ENCODE measurements at places on chromosomes 1 and 21.
A peak's percentile ranks its signal among the peaks of the same experiment; 100 is the strongest.

DNA sequence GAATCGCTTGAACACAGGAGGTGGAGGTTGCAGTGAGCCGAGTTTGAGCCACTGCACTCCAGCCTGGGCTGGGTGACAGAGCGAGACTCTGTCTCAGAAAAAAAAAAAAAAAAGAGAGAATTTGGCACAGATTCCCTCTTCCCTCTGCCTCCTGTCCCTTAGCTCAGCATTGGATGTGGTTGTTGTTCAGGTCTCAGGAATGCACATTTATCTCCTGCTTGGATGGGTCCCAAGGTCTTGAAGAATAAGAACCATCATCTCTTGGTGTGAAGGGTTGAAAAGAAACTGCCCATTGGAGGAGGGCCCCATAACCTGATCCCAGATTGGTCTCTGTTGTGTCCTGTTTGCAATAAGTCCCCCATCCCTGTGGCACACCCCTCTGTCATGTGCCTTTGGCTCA, 34.9 kb downstream of the UBIAD1 start:
- no peak for DNase-seq

- no peak for DNase-seq
Observed at GRCh38 chr1:6440198-6441126, 15.9 kb downstream of the ESPN start.

DNA sequence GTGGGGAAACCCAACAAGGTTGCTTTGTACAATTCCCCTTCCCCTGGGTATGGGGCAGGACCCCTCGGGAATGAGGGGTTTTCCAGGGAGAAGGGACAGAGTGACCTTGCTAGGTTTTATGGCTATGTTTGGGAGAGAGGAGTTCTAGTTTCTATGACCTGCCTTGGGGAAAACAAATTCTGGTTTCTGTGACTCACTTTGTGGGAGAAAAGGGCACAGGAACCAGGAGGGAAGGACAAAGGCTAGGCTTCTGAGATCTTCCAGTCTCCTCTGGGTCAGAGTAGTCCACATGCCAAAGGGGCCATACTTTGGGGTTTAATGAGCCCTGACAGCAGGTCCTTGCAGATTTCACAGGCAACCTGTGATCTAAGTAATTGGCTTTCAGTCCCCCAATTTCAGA, 5.5 kb upstream of the PTGER3 start:
- no peak for DNase-seq

- peak; percentile 31 for DNase-seq
Observed at GRCh38 chr21:32940079-32941014, 85.4 kb upstream of the OLIG2 start.

GRCh38 chr1:181131255-181131941, 42.9 kb downstream of the IER5 start:
- DNase-seq: no peak

- no peak for DNase-seq
Observed at GRCh38 chr1:161718559-161719324, 2.6 kb upstream of the FCRLB start.

DNA sequence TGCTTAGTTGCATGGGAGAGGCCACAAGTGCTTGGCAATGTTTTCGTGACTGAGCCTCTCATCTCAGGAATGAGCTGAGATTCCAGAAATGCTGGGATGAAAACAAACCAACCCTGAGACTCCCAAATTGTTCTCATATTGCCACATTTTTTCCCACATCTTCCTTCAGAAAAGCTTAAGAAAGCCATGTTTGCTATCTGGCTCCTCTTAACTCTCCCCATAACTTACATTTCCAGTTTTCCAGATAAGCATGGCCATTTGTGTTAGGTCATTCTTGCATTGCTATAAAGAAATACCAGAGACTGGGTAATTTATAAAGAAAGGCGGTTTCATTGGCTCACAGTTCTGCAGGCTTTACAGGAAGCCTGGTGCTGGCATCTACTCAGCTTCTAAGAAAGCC, 17.2 kb downstream of the DSCAM start:
- DNase-seq: no peak

GRCh38 chr1:49293016-49293415, 516.3 kb upstream of the BEND5 start:
- no peak for DNase-seq

DNA sequence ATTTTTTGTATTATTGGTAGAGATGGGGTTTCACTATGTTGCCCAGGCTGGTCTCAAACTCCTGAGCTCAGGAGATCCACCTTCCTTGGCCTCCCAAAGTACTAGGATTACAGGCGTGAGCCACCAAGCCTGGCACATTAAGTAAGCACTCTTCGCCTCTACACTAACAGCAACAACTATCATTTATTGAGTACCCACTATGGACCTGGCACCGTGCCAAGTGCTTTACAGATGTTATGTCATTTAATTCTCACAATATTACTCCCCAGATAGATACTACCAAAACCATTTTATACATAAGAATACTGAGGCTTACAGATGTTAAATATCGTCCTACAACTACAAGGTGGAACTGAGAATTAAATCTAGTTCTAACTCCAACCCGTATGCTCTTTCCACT, 50.1 kb downstream of the TUT4 start:
- peak; percentile 11 for DNase-seq

GRCh38 chr1:98940722-98941079, 64.0 kb downstream of the PLPPR5 start:
- DNase-seq: no peak

GRCh38 chr1:41362357-41362721, 1.1 kb downstream of the FOXO6 start:
- DNase-seq: no peak

DNA sequence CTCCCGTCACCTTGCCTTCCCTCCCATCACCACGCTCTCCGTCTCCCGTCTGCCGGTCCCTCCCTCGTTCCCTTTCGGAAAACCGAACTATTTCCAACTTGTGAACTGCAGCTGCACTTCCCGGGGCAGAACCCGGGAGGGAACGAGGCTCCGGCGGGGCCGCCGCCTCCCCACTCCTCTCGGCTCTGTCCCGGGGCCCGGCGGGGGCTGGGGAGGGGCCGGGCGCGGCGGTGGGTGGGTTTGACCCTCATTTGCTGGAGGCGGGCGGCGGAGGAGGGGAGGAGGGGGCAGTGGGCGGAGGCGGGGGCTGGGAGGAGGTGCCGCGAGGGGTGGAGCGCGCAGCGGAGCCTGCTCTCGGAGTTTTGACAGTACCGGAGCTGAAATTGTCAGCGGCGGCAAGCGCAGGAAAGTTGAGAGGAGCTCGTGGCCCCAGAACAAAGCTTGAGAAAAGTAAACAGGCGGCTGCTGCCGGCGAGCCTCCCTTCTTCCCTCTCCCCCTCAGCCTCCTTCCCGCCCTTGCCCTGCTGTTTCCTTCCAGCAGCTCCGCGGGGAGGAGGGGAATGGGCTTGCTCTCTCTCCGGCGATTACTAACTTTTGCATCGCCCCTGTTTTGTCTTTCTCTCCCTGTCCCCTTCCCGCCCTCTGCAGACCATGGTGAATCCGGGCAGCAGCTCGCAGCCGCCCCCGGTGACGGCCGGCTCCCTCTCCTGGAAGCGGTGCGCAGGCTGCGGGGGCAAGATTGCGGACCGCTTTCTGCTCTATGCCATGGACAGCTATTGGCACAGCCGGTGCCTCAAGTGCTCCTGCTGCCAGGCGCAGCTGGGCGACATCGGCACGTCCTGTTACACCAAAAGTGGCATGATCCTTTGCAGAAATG, 2.9 kb downstream of the LMO4 start:
- peak; percentile 64 for DNase-seq

DNA sequence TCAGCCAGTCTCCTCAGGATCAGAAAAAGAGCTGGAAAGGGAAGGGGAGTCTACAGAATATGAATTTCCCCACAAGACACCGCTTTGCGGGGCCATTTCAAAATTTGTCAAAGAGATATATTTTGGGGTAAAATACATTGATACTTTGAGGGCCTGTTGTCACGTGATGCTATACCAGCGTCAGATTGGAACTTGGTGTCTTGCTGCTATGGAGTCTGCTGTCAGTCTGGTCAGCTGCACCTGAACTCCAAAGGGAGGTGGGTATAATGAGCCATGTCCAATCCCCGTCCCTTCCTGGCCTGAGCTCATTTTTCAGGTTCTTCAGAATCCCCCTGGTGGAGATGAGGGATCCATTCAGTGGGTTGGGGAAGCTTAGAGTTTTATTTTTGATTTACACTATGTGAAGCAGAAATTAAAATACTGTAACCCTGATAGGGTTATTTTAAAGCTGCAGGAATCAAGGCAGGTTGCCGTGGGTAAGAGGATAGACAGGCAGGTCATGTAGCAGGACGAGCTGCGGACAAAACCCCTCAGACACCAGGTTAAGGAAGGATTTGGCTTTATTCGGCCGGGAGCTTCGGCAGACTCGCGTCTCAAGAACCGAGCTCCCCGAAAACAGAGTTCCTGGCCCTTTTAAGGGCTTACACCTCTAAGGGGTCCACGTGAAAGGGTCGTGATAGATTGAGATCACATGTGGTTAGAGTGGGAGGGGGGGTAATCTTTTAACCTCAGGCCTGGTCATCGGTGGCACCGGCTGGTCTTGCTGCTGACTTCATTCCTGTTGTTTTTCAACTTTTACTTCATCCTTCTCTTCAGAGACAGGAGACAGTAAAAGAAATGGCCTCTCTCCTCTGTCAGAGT, 2.2 kb upstream of the POFUT2 start:
- DNase-seq: no peak

DNA sequence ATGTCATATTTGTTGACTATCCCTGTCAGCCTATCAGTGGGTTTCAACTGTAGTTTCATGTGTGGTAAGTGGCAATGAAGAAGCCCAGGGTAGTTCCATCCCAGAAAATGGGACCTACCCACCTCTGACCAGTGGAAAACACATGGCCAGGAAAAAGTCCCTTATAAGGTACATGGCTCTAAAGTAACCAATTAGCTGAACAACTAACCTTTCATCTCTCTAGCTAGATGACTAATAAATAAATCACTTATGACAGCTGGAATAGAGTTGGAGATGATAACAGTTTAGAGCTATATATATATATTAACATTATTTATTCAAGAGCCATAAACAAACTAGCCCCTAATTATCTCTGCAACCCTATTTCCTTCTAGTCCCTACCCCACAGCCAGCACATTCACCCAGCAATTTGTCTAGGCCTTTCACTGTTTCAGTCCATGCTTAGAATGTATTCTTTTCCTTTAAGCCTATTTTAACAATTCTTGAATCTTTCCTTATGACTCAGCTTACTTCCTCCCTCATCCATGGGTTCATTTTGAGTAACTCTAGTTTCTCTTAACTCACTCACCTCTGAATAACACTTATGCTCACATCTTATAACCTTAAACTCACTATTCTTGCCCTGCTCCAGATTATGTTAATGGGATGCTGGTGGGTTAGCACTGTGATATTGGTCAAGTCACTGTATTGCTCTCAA, 83.7 kb downstream of the TNFSF18 start:
- no peak for DNase-seq

GRCh38 chr1:184882957-184883815, 91.1 kb downstream of the NIBAN1 start:
- no peak for DNase-seq

GRCh38 chr1:66250478-66250877, 283.5 kb upstream of the SGIP1 start:
- no peak for DNase-seq

GRCh38 chr1:59188413-59189213, 108.3 kb upstream of the FGGY start:
- DNase-seq: peak; percentile 87

DNA sequence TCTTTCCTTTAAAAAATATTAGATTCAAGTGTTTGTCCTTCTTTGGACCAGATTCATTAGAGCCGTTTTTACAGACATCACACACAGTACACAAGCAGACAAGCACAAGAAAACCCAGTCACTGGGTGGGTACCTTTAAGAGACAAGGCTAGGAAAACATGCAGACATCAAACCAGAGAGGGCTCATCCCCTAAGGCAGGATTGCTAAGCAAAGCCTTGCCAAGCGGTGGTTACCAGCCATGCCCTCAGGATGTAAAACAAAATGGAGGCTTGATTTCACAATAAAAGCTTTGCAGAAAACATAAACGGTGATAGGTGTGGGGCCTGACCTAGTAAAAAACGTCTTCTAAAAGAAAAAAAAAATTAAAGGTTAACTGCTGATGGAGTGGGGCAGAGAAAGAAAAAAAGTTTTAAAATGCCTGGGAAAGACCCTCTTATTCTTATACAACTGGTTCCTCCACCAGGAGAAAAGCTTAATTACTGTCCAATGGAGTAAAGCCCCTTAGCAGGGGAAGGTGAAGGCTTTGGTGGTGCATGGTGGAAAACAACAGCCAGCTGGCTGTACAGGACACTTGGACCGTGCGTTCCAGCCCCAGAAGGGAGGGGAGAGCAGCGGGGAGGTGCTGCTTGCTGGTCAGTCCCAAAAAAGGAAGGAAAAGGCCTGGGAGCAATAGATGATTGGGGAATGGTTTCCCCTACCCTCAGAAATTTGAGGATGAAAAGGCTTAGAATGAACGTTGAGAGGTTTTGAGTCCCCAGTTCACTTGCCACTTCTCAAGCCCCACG, 30.4 kb upstream of the FMO1 start:
- no peak for DNase-seq

- DNase-seq: no peak
Observed at GRCh38 chr1:36773827-36774541, 260.3 kb downstream of the GRIK3 start.

DNA sequence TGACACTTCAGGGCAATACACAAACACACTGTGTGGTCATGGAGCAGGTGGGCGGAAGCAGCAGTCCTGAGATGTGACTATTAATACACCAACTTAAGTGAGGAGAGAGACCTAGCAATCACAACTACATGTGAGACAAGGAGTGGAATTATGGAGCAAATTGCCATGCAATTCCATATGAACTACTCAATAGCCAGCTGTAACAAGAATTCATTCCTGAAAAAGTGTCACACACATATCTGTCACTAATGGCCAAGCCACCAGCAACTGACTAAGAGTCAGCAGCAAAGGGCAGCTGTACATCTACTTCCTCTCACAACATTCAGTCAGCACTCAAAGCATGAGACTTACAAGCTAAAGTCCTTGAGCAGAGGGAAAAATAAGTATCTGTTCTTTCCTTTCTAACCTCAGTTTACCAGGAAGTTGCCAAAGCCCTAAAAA, 46.2 kb downstream of the GPR3 start:
- DNase-seq: no peak

- no peak for DNase-seq
Observed at GRCh38 chr1:172298141-172298540, 122.3 kb upstream of the C1orf105 start.

DNA sequence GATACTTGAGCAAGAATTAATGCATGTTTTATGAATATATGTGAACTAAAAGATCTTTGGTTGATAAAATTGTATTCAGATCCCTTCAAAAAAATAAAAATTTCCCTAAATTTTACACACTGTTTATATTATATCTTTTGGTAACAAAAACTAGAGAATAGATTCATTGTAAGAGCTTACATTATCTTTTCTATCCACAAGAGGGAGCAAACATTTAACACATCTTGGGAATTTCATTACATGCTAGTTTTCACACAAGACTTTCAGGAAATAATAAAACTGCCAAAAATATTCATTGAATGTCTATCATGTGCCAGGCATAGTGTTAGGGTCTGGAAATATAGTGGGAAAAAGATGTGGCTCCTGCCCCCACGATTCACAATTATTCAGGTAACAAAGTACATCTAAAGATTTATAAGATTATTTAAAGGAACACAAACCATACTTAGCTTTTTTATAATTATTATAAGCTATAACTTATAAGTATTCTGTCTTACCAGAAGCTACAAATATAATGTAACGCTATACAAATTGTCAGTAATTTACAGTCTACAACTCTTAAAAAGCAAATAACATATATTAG, 30.6 kb downstream of the FAF1 start:
- peak; percentile 74 for DNase-seq

GRCh38 chr1:87464022-87464490, 135.4 kb downstream of the LMO4 start:
- peak; percentile 48 for DNase-seq

GRCh38 chr1:208600456-208601190, 356.4 kb upstream of the PLXNA2 start:
- DNase-seq: no peak

Data from NCI-H2029 treated with DMSO at 0.1 percent for 48 hours (cell line).